ENCODE measurements at places on chromosomes 16 and 17.

DNA sequence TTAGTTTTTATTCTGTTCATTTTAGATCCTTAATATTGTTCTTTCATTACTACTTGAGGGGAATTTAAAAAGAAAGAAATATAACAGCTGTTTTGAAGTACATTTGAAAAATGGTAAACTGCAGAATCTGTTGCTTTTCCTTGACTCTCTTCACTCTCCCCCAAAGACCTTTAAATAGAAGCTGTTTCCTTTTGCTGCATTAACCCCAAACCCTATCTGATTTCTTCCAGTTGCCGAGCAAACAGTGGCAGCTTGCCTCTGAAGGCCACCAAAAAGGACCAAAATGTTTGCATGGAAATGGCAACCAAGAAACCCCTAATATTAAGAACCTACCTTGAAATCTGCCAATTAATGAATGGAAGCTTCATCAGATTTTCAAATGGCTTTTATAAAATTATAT is 37.1 kb downstream of the PRKCA start:
- DNase-seq, result no peak

- no peak for DNase-seq
Measured at GRCh38 chr17:62045109-62045508, 20.0 kb downstream of the MED13 start.

- DNase-seq, result no peak
Measured at GRCh38 chr16:67242138-67242730, 5.0 kb downstream of the FHOD1 start.

DNA sequence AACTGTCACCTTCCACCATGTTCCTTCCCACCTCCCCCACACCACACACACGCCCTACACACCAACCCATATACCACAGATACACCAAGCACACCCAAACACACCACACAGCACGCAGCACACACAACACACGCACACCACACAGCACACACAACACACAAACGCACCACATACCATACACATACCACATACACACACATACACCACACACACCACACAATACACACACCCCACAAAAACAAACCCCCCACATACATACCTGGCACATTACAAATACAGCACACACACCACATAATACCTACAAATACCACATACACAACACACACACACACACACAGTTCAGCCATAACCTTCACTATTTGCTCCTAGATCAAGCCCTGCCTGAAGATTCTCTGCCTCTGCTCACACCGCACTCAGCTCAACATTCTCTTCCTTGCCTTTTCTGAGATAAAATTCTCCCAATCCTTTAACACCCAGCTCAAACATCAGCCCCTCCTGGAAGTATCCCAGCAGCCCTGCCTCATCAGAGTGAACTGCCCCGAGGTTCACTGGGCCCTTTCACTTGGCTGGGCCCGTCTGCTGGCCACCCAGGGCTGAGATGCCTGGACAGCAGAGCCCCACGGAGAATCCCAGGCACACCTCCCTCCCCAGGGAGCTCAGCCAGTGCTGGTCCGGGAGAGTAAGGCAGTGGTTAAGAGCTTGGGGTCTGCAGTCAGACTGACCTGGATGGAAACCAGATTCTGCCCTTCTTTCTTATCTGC is 31.9 kb upstream of the CPNE2 start:
- no peak for DNase-seq

GRCh38 chr16:88927661-88928060 is 49.3 kb downstream of the CBFA2T3 start:
- DNase-seq, result no peak

DNA sequence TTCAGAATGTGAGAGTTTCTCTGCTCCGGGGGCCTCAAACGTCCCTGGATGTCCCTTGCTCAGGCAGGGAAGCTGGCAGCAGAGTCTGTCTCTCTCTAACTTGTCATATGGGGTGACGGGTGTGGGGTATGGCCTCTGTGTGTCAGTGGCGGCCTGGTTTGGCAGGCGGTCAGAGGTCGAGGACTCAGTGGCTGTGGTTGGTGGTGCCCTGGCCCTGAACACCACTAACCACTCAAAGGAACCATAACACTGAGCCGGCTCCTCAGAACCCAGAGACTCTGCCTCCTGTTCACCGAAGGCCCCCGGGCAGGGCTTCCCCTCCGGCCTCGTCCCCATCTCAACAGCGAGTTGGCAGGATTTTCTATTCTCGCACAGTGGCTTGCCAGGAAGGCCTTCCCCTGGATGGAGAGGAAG is 677 bp downstream of the P2RX1 start:
- DNase-seq, result no peak

DNA sequence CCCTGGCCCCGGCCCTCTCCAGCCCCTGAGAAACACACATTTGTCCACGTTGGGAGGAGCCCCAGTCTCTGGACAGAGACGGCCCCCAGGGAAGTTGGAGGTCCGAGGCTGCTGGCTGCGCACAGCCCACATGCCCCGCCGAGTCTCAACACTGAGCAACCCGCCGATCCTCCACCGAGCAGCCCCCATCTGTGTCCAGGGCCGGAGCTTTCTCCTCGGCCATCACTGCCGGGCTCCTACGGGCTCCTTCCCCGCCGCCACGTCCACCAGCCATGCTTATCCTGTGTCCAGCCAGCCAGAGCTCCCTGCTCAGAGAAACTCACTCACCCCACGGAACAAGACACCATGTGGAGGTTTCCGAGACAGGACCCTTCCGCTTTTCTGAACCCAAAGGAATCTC is 103.3 kb downstream of the ENGASE start:
- DNase-seq, result no peak

DNA sequence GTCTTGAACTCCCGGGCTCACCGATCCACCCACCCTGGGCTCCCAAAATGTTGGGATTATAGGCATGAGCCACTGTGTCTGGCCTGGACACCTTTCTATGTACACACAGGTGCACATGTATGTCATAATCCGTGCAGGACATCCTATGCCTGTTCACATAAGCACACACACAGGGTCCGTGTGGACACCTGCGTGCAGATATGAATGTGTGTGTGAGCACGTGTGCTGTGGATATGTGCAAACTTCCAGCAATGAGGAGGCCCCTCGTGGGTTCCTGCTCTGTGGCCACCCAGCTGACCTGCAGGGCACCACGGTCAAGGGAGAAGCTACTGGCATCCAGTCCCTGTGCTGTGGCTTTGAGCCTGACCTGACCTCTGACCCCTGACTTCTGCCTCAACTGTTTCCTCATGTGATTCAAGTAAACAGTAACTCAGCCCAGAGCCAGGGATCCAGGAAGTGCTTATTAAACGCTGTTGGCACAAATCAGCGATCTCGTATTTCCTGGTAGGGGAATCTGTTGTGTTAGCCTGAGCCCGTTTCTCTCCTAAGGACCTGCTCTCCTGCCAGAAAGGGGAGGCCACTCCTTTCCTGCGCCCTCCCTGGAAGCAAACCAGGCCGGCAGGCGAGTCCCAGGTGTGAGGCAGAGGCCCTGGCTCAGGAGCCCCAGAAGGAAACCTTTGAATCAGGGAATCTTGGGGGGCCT is 6.5 kb downstream of the CPNE7 start:
- DNase-seq, result no peak

- no peak for DNase-seq
Measured at GRCh38 chr17:57273490-57273889, 17.2 kb downstream of the MSI2 start.

DNA sequence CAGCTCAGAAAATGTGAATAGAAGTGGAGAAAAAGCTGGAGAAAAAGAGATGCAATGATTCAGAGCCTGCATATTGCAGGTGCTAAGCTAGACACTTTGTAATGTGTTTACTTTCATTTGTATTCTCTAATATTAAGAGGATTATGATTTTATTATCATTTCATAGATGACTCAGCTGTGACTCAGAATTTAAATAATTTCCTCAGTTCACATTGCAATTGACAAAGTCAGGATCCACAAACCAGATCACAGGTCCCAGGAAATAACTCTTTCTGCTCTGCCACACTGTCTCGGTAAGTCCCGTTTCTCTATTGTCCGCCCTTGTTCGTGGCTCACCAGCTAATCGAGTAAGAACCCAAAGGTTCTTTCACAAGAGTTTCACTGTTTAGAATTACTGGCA is 235.4 kb upstream of the MON1B start:
- no peak for DNase-seq

GRCh38 chr17:3723188-3723555 is 531 bp upstream of the HASPIN start:
- DNase-seq, result no peak

DNA sequence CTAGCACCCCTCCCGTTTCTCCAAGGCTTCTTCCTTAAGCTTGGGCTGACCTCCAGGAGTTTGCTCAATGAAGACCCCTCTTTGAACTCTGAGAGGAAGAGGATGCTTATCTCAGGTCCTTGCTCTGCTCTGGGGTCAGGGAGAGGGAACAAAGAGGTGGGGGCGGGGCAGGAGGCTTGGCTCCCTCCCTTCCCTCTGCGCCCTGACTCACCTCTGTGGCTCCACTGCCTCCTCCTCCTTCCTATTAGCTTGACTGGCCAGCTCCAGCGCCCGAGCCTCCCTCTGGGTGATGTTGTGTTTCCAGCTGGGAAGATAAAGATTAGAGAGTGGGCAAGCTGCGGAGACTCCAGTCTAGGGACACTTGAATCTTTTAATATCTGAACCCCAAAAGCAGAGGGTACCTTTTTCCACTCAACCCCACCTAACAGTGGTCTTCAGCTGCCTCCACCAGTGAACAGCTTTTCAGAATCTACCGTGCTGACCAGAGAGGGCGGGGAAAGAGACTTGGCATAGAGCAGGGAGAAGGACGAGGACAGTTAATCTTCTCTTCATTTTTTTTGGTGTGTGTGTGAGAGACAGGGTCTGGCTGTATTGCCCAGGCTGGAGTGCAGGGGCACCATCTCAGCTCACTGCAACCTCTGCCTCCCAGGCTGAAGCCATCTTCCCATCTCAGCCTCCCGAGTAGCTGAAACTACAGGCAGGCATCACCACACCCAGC is 6.7 kb downstream of the GIP start:
- no peak for DNase-seq

DNA sequence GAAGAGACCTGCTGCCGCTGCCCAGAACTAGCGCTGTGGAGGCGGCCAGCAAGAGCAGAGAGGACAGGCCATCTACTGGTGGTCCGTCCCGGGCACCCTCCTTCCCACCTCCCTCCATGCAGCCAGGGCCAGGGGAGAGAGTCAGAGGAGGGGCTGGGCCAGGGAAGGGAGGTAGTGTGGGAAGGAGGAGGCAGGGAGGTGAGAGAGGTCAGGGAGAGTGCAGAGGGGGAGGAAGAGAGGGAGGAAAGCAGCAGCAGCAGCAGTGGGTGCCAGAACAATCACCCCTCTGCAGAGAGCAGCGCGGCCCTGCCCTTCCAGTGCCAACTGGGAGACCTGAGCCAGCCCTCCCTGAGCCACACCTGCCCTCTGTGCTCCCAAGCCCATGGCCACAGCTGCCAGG is 6.6 kb downstream of the C16orf95 start:
- no peak for DNase-seq

GRCh38 chr17:16353317-16354174 is at the start of gene CENPV:
Gene CENPV, minus strand, starts transcription at chr17:16353469. Its CDS starts 33 bp downstream, at chr17:16353436.
- DNase-seq, result peak; percentile 31

DNA sequence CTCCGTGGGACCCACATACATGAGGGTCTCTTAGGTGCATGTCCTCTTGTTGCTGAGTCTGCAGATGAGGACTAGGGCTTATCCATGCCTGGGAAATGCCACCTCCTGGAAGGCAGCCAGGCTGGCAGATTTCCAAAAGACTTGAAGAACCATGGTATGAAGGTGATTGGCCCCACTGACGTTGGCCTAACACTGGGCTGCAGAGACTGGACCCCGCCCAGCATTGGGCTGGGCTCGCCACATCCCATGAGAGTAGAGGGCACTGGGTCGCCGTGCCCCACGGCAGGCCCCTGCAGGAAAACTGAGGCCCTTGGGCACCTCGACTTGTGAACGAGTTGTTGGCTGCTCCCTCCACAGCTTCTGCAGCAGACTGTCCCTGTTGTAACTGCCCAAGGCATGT is 38.2 kb upstream of the IL21R start:
- no peak for DNase-seq

DNA sequence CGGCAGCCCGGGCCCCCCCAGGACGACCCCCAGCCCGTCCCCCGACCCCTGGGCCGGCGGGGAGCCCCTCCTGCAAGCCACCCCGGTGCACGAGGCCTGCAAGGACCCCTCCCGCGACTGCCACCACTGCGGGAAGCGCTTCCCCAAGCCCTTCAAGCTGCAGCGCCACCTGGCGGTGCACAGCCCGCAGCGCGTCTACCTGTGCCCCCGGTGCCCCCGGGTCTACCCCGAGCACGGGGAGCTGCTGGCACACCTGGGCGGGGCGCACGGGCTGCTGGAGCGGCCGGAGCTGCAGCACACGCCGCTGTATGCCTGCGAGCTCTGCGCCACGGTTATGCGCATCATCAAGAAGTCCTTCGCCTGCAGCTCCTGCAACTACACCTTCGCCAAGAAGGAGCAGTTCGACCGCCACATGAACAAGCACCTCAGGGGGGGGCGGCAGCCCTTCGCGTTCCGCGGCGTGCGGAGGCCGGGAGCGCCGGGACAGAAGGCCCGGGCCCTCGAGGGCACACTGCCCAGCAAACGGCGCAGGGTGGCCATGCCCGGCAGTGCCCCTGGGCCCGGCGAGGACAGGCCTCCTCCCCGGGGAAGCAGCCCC is 15.6 kb upstream of the ZFPM1 start:
- DNase-seq, result peak; percentile 47

- DNase-seq, result no peak
Measured at GRCh38 chr17:42179911-42180410, 981 bp downstream of the KCNH4 start.

DNA sequence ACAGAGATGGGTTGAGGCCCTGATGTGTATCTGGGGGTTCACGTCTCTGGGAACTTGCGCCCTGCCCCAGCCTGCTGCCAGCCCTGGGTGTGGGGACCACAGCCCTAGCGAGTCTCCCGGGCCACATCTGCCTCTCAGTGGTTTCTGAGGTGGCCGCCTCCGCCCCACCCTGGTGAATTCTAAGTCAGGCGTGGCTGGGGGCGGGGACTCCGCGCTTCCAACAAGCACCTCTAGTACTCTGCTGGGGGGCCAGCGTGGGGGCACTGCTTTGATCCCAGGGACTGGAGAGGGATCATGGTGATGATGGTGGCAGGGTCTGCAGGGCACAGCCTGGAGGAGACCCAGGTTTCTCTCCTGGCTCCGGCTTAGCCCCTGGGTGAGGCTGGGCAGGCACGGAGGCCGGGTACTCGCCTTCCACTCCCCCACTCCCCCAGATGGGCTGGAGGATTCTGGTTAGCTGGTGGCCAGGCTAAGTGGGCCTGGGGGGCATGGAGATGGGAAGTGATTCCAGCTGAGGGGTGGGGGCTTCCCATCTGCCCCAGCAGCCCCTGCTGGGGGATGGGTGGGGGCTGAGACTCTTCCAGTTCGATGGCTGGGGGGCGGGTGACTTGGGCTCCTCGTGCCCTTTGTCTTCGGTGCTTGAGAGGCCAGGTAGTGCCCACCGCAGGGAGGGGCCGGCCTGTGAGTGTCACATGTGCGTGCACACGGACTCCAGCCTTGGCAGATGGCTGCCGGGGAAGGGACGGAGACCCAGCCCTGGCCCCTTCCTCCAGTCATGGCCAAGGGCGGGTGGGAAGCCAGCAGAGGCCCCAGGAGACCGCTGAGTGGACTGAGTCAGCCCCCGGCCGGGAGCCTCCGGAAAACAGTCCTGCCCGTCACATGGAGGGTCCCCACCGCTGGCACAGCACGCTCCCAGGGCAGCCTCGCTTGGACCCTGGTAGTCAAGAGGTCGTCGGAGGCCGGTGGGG is 3.9 kb downstream of the GLIS2 start:
- DNase-seq, result peak; percentile 41
